Stimulated activated CD4-positive, alpha-beta T cell treated with anti-CD3 and anti-CD28 coated beads, Interleukin-1b, Interleukin-23, amount 100 ng/mL, for 24 hours (primary cell): ENCODE measurements at places on chromosomes 6 and 20.

DNA sequence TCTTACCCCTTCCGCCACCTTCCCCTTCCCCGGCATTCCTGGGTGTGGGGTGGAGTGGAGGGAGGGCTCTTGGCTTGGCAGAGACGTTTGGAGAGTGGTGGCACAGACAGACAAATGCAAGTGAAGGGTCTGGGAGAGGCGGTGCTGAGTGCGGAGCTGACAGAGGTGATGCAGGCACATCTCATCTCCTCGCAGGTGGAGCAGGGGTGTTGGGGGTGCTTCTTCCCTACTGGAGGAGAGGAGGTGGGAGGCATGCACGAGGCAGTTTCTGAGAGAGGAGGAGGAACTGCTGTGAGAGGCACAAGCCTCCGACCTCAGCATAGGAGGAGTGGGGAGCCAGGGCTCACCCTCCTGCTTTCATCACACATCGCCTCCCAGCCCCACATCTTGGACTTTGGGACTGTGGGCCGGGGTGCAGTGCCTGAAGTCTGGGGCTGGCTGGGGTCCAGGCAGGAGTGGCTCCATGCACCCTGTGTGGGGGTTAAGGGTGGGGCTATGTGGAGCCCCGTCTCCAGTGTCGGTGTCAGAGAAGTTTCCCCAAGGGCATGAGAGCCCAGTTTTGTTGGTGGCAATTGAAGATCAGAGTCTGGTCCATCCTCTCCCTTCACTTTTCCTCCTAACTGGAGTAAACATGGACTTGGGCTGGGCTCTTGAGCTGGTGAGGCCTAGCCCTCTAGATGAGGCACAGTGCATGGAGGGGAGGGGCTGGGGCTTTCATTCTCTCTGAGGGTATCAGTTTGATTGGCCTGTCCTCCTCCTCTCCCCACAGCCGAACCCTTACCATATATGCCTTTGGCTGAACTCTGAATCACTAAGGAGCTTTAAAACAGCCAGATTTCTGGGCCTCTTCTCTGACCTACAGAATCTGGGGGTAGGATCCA, 20.2 kb upstream of the SLC22A7 start:
- no peak for DNase-seq

DNA sequence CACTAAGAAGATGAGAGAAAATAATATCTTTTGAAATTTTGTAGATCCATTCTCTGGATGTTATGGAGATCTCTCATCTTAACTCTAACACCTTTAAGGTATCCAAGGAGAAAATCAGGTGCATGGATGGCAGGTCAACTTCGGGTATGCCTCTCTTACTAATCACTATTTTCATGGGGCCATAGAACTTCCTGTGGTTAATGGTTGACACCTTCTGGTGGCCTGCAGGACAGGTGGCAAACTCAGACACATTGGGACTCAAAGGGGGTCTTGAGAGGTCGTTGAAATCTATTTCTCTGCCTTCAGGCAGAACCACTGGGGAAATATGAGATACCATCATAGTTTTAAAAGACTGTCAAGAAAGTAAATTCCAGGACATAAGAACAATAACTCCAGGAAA, 76.5 kb downstream of the ADAT2 start:
- no peak for DNase-seq

DNA sequence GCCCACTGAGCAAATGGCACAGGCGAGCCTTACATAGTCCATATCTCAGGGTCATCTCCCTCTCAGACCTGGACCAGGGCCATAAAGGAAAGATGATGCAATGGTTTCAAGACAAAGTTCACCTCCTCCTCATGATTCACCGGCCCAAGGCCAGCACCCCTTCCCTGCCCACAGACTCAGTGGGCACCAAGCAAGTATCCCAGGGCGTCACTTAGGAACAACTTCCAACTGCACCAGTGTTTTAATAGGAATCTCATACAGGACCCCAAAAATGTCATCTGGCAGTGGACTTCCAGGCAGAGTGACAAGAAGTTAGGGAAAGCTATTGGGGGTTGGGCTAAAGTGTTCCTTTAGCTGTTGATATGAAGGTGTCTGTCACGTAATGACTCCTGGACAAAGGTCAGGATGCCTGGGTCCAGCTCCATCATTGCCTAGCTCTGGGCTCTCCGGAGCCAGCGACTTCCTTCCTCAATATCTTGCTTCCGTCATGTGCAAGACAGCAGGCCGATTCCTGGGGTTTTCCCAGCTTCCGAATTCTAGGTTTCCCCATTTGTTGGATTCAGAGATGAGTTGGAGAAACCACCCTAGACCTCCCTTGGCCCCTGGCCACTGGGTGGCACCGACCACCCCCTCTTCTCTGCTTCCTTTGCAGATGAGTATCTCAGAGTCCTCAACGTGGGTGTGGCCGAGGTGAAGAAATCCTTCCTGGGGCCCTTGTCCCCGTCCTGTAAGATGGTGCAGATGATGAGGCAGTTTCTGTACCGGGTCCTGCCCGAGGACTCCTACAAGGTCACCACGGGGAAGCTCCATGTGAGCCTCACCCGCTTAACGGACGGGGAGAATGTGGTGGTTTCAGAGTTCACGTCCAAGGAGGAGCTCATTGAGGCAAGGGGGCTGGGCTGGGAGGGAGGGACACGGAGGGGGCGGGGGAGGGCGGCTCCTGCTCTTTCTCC, 21.1 kb downstream of the PNPLA1 start:
- no peak for DNase-seq

GRCh38 chr6:17707371-17707651, 586 bp upstream of the NUP153 start:
- DNase-seq, result no peak

GRCh38 chr6:88246654-88247053, 80.5 kb upstream of the CNR1 start:
- DNase-seq, result no peak

GRCh38 chr6:79869184-79869583, 78.2 kb downstream of the ELOVL4 start:
- no peak for DNase-seq
